Aorta (tissue), 5 donors: ENCODE measurements at places on chromosomes 12 and 14. TPM values are rescaled to one million over a fixed set of nuclear protein-coding genes. Genes with fewer than 3 reads are reported as not detected.

The TMCC3 gene
- total RNA-seq, result 15.5 TPM

The EIF2S3B gene
- total RNA-seq, result 0.45 TPM

The TAS2R8 gene
- total RNA-seq, result not detected

- H3K36me3 ChIP-seq, result no peaks in the 10 kb centered on the region
- H3K27ac ChIP-seq, result peak within 1 kb of the TSS; percentile 6
- DNase-seq, result peak; percentile 89
- H3K4me3 ChIP-seq, result peak within 1 kb of the TSS; percentile 38
- no peaks in the 10 kb centered on the region for H3K27me3 ChIP-seq
Measured at GRCh38 chr14:74922752-74923401, at the start of gene RPS6KL1. RPS6KL1 (minus strand) TSS chr14:74923260; CDS start chr14:74921541, 1,719 bp downstream.

DNA sequence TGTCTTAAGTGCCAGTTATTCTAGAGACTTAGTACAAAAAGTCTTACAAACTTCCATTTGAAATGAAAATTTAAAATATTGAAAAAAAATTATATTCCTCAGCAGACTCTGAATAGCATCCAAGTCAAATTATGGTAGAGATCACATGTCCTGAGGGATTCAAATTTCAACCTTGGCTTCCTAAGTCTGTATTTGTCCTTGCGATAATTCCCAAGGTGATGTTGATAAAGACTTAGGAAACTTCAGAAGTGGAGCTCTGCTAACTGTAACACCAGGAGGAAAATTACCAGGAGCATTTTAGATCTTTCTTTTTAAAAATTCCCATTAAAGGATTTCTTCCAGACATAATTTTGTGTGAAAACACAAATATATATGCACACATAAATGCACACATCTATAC is 178.3 kb downstream of the IPO8 start:
- H3K36me3 ChIP-seq, result no peaks in the 10 kb centered on the region
- no peak for DNase-seq
- no peak overlapping the region for H3K27ac ChIP-seq
- no peaks in the 10 kb centered on the region for H3K4me1 ChIP-seq
